ENCODE measurements at places on chromosomes 1 and 21.

GRCh38 chr1:71093938-71094337 lies 13.1 kb upstream of the ZRANB2 start:
- DNase-seq = peak; percentile 19

- DNase-seq = no peak
These were observed 1.6 kb downstream of the TLCD4 start for GRCh38 chr1:95118710-95119109.

GRCh38 chr1:58403894-58404293 lies 142.6 kb downstream of the OMA1 start:
- DNase-seq = no peak

- no peak for DNase-seq
These were observed 147.6 kb downstream of the RHOU start for GRCh38 chr1:228882771-228883450.

All from suppressor macrophage (primary cell).